Peyer's patch (tissue), 4 donors: ENCODE measurements at places on chromosomes 2 and 18. TPM values are rescaled to one million over a fixed set of nuclear protein-coding genes. Genes with fewer than 3 reads are reported as not detected.

The NT5C1B gene
- total RNA-seq: not detected

The KCNF1 gene
- not detected for total RNA-seq

The C2orf74 gene
- total RNA-seq: 1.8 TPM

The SETBP1 gene
- 16.5 TPM for total RNA-seq

The AKAIN1 gene
- total RNA-seq: not detected

The PLGLB2 gene
- total RNA-seq: 1.7 TPM

The RNMT gene
- 14.7 TPM for total RNA-seq

The SERPINB10 gene
- not detected for total RNA-seq

The STEAP3 gene
- total RNA-seq: 13.2 TPM

The SLC40A1 gene
- 208 TPM for total RNA-seq

The REG1B gene
- 45.4 TPM for total RNA-seq

The SLC4A5 gene
- total RNA-seq: 2.6 TPM

- DNase-seq: no peak
Measured at GRCh38 chr2:29322011-29322410, 206.8 kb downstream of the CLIP4 start.

DNA sequence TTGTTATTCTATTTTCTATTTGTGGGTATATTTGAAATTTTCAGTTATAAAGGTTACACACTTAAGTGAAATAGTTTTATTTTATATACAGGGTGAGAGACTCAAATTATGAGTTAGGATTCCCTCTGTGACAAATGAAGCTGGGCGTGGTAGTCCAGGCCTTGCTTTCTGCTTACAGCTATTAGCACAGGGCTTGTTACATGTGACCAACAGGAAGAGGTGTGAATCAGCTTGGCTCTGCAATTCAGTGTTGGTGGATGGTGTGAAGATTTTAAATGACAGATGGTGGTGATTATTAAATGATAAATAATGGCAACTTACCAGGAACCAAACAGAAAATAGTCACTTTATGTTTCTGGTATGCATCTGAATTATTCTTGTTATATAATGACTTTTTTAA lies 64.4 kb upstream of the NOSTRIN start:
- DNase-seq: peak; percentile 54

- DNase-seq: no peak
Measured at GRCh38 chr2:222304737-222305515, 6.1 kb upstream of the PAX3 start.

DNA sequence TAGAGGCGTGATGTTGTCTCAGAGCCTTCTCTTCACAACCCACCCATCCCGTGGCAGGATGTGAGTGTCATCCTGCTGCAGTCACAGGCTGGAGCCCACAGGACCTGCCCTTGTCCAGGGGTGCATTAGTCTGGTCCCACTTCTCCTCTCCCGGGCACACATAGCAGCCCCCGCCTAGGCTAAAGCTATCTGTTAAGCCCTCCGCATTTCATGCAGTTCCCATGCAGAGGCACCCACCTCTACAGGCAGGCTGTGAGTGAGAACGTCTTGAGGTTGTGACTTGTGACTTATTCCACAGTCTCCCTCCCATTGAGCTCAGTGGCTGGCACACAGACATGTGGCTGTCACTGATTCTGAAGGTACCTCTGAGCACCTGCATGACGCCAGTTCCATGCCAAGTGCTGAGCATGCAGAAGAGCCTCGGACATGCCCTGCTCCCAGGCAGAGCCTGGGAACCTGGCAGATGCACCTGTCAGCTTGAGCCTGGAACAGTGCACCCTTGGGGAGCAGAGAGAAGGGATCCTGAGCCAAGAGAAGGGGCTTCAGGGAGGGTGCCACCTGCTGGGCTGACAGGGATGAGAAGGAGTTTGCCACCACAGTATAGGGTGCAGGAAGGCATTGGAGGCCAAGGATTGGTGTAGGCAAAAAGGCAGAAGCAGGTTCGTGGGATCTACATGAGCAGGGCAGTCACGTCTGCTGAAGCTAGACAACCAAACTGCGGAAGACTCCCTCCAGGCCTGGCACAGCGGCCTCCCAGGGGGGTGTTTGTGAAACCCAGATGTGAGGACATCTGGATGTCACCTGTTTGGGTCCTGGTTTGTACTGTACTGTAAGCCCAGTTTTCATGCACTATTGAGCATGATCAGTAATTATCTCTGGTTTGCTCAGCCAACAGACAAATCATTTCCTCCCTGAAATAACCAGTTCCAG lies 213.6 kb downstream of the GLI2 start:
- DNase-seq: no peak

DNA sequence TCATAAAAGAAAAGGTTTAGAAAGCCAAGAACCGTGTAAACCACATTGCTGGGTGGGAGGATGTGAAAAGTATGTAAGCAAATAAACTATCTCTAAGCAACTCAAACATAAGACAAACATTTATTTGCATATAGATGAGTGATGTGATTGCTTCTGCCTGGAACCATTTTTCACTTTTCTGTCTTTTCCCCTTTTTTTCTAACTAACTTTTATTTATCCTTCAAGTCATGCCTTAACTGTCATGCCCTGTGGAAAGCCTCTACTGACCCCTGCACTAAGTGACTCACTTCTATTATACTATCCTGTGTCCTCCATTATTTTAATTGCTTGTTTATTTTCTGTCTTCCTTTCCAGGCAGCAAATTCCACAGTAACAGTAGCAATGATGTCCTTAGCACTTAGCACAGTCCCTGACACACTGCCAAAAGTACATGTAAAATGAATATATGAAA lies 87.5 kb upstream of the CTAGE1 start:
- DNase-seq: no peak

DNA sequence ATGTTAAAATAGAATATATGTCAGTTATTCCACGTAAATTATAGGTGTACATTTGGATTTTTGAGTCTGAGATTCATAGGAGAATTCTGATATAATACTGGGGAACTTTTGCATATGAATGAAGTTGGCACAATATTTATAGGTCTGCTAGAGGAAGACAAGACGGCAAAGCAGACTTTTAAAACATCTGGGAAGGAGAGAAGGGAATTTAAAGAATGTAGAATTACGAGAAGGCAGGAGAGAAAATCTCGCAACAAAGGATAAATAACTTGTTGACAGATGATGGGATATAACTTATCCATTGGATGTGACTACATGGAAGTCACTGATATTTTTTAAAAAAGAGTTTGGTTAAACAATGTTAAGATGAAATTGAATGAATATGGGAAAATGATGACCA lies 615.6 kb downstream of the ERBB4 start:
- DNase-seq: no peak

- no peak for DNase-seq
Measured at GRCh38 chr18:78932281-78932680, 47.3 kb upstream of the SALL3 start.

GRCh38 chr18:6413579-6414117 lies 1.1 kb downstream of the L3MBTL4 start:
- DNase-seq: no peak

GRCh38 chr2:234565842-234566619 lies 69.2 kb upstream of the ARL4C start:
- no peak for DNase-seq

- peak; percentile 14 for DNase-seq
Measured at GRCh38 chr18:46337271-46337670, 233.1 kb downstream of the HAUS1 start.

GRCh38 chr2:161039071-161039470 lies 121.2 kb upstream of the TANK start:
- no peak for DNase-seq

- no peak for DNase-seq
Measured at GRCh38 chr2:10970666-10971065, 58.9 kb downstream of the KCNF1 start.

DNA sequence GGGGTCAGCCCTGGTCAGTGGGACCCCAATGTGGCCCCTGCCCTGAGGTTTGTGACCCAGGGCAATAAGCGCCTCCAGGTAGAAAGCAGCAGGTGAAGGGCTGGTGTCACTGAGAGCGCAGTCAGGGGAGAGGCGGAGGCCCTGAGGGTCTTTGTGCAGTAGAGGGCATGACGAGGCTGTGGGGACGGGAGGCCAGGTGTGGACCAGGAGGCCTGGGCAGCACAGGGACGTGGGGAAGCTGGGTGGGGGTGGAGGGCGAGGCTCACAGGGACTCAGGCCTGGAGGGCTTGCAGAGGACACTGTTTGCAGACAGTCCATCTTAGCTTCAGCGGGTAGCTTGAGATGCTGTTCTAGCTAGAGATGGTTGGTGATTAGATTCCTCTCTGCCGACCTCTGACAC lies 32.0 kb downstream of the TRAF3IP1 start:
- DNase-seq: no peak

DNA sequence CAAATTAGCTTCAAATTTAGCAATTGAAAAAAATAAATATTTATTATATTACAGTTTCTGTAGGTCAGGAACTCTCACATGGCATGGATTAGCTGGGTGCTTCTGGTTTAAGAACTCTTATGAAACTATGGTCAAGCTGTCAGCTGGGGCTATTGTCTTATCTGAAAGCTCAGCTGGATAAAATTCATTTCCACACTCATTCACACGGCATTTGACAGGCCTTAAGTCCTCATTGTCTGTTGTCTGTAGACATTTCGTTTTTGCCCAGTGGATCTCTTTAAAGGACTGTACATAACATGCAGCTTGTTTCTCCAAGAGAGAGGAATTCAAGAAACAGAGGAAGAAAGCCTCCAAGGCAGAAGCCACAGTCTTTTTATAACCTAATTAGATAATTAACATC lies 1556.8 kb upstream of the SLC39A10 start:
- DNase-seq: no peak

GRCh38 chr2:9440058-9440727 lies 16.7 kb downstream of the CPSF3 start:
- DNase-seq: no peak

DNA sequence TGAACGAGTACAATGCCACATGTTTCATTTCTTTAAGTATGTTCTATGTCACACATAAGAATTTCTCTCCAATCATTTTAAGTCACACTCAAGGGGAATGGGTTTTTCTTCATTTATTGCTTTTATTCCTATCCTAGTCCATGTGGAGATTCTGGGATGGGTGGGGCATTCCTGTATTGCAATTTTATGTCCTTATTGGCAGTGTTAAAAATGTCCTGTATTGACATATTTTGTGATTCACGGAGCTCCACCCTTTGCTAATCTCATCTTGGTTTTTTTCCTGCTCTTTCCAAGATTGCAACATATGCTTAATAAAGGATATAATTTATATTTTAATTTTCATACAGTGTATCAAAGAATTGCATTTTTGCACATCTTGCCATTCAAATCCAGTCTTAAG lies 3.4 kb upstream of the TNFAIP6 start:
- no peak for DNase-seq

- DNase-seq: no peak
Measured at GRCh38 chr18:47150824-47151366, 595 bp upstream of the HDHD2 start.

GRCh38 chr18:23416298-23416697 lies 36.8 kb upstream of the RIOK3 start:
- no peak for DNase-seq

GRCh38 chr2:207876842-207877535 lies 107.3 kb upstream of the FZD5 start:
- no peak for DNase-seq

DNA sequence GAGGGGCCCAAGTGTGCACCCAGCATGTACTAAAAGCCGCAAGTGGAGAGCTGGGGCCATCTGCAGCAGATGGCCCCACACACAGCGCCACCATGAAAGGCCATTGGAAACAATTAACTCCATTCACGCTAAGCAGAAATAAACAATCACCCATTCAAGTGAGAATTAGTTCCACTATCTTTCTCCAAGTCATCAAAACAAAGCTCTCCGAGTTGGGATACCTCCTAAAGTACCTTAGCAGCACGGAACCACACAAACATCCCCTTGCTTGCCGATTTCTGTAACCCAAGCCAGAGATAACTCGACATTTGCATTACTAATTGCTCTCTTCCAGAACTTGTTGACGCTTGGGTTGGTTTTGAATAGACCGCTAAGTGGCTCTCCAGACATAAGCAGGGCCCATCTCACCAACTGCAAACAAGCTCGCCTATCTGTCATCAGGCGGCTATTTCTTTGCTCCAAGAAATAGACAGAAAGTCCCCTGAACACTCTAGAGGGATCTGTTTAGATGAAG lies 840.6 kb upstream of the SALL3 start:
- no peak for DNase-seq

DNA sequence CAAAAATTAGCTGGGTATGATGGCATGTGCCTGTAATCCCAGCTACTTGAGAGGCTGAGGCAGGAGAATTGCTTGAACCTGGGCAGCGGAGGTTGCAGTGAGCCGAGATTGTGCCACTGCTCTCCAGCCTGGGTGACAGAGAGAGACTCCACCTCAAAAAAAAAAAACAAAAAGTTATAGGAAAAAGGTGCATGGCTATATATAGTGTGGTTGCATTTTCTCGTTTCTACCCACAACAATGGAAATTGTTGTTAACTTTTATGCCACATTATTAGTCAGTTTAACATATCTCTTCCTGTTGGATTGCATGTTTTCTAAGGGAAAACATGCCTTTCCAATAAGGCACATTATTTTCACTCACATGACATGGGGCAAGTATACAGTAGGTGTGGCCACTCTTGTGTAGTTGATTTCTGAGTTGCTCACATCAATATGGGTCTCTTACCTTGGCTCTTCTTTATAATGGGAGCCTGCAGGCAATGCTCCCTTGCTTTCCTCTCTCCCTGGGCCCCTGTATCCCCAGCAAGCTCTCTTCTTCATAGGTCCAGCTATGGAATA lies 610.0 kb downstream of the RNF144A start:
- DNase-seq: no peak

- DNase-seq: no peak
Measured at GRCh38 chr2:150042500-150043171, 444.8 kb downstream of the RND3 start.

- DNase-seq: no peak
Measured at GRCh38 chr2:232139171-232139594, 177.7 kb downstream of the DIS3L2 start.

DNA sequence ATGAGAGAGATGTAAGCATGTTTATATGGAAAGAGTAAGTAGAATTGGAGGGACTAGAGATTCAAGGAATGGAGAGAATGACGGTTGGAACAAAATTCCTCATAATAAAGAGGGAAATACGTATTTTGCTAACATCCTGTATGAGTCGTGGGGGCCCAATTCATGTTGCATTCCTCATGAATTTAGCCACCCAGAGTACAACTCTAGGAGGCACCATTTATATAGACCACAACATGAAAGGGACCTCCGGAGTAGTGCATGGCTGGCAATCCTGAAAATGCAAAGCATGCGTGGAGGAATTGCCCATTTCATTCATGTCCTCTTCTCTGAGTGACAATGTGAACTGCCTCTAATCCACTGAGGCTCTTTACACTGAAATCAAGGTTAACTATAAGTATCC lies 168.2 kb downstream of the ZEB2 start:
- no peak for DNase-seq
